ENCODE measurements at places on chromosomes 2 and 18.

DNA sequence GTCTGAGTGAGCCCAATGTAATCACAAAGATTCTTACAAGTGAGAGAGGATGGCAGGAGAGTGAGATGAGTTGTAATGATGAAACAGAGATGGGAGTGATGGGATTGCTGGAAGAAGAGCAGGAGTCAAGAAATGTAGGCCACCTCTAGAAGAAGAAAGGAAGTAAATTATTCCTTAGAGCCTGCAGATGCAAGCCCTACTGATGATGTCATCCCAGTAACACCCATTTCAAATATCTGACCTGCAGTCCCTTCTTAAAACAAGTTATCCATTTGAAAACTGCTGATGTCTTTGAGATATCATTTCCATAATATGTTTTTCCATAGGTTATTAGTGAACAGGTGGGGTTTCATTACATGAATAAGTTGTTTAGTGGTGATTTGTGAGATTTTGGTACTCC lies 888.0 kb upstream of the SLC39A10 start:
- no peak for DNase-seq

DNA sequence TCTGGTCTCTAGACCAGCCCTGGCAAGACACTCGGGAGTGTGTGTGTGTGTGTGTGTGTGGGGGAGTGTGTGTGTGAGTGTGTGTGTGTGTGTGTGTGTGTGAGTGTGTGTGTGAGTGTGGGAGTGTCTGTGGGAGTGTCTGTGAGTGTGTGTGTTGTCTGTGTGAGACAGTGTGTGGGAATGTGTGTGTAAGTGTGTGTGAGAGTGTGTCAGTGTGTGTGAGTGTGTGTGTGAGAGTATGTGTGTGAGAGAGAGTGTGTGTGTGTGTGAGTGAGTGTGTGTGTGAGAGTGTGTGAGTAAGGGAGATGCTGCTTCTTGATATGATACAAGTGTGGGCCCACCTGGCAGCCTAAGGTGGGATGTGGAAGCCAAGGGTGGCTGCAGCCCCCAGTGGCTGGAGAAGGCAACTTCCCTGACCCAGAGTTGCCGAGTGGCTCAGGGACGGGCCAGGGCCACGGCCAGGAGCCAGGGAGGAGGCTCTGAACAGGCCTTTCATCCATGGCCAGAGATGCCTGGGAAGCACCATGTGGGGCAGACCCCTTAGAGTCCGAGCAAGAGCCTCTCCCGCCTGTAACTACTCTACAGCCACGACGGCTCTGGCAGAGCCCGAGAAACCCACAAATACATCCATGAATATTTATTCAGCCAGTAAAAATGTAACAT lies 159.3 kb upstream of the MYCN start:
- no peak for DNase-seq

- no peak for DNase-seq
These were observed 231.1 kb downstream of the DYSF start for GRCh38 chr2:71684226-71685072.

DNA sequence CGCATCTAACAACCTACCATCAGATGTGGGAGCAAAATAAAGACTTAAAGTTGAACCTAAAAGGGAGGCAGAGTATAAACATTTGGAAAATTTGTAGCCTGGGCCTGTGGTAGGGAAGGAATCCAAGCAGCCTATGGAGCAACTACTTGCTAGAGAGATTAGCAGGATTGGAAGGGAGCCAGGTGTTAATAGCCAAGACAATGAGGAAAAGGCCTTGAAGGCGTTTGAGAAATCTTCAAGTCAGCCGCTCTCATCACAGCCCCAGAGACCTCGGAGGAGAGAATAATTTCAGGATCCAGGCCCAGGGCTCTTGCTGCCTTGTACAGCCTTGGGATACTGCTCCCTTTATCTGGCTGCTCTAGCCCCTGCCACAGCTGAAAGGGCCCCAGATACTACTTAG lies 219.7 kb downstream of the THSD7B start:
- no peak for DNase-seq

DNA sequence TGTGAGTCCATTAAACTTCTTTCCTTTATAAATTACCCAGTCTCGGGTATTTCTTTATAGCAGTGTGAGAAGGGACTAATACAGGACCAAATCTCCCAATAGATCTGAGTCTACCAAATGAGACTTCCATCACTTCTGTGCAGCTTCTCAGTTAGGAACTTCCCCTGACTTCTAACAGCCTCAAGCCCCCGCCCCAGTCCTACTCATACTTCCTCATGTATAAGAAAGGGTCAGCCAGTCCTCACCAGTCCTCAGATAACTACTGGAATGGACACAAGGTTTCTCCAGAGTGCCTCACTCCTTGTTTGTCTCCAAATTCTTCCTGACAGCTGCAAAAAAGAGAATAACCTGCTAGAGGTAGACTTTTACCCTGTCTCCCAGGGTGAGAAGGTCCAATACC lies 19.5 kb downstream of the TTC32 start:
- no peak for DNase-seq

DNA sequence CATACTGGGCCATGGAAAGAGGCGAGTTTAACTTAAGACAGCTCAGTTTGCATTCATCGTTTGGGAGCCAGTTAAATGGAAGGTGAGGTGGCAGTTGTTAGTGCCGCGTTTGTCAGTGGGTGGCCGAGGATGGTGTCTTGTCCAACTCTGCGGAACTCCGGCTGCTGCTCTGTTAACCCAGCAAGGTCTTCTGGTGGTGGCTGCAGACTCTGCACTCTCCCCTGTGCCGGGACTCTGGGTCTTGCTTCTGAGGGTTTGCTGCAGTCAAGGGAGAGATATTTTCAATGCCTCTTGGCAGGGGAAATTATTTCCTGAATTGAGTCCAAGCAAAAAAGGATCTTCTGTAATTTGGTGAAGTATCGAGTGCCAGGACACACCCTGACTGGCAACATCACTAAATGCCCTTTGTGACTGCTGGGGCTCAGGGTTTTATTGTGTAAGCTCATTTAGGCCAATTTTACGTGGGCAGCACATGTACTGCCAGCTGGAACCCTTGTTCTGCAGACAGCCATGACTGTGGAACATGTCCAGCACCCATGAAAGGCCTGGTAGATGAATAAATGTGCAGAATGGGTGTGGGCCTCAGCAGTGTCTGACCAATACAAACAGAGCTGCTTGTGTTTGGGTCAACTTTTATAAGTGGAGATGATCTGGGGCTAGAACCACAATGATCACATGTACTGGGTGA lies 58.1 kb downstream of the IL1R2 start:
- DNase-seq: no peak

DNA sequence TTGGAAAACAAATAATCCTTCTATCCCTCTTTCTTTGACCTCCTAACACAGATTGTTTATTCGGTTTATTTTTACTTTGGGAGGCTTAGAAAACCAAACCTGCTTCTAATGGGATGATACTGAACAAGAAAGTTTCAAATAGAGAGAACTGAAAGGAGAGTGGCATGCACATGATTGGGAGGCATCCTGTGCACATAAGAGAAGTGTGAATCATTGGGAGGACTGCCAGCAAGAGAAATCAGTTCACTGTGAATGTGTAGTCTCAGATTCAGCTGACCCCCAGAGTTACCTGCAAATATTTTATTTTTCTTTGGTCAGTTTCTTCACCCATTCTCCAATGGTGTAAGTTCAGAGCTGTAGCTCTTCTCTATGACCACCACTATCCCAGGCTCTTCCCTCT lies 1363.2 kb upstream of the ACVR2A start:
- DNase-seq: no peak

DNA sequence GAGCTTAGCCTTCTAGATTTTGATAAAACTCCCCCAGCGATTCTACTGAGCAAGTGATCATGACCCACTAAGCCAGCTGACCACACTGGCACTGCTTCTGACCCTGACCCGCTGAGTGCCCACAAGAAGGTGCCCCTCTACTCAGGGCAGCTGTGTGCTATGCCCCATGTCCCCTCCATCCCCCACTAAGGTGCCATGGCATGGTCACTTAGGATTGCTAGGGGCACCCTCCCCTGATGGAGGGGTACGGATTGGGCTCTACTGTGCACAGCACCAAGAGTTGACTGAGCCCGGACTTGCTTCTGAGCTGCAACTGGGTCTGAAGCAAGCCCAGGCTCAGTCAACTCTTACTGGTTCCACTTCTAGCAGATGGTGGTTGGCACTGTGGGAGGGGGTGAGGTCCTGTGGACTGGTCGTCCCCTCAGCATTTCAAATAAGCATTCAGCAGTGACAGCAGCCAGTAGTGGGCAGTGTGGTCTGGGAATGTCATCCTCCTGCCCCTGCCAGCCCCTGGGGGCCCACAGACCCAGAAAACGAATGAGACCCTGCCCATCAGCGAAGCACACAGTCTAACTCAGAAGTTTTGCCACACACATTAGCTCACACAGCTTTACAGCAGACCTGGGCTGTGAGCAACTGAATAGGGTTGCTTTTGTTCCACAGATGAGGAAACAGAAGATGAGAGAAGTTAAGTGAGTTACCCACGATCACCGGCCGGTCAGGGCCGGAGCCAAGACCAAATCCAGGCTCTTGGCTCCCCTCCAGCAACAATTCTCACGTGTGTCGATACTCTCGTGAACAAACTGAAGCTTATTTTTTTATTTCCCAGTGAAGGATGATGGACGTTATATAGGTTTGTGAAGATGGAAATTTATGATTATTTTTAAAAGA lies 52.1 kb upstream of the FOSL2 start:
- no peak for DNase-seq

GRCh38 chr2:159758686-159759085 lies 39.3 kb downstream of the CD302 start:
- DNase-seq: no peak

- DNase-seq: no peak
These were observed 643.3 kb downstream of the BCL11A start for GRCh38 chr2:59910166-59910565.

DNA sequence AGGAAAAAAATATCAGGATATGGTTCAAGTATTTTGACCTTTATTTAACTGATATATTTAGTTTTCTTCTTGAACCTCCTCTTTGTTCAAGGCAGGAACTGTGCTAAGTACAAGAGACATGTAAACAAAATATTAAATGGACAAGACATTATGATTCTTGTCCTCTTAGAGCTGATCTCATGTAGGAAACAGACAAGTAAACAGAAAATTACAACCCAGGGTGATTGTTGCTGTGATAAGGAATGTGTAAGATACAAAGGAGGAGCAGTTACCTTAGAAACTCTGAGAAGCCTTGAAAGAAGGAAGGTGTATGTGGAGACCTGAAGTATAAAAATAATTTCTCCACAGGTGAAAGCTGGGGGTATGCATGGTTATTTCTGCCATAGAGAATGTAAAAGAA lies 12.9 kb downstream of the RBM45 start:
- DNase-seq: no peak

- no peak for DNase-seq
These were observed 22.6 kb upstream of the SCYGR2 start for GRCh38 chr2:227576110-227576509.

All from stimulated activated CD8-positive, alpha-beta memory T cell treated with anti-CD3 and anti-CD28 coated beads, Interleukin-4, amount 100 ng/mL, for 48 hours (primary cell).